ENCODE measurements at places on chromosomes 12 and 14.

DNA sequence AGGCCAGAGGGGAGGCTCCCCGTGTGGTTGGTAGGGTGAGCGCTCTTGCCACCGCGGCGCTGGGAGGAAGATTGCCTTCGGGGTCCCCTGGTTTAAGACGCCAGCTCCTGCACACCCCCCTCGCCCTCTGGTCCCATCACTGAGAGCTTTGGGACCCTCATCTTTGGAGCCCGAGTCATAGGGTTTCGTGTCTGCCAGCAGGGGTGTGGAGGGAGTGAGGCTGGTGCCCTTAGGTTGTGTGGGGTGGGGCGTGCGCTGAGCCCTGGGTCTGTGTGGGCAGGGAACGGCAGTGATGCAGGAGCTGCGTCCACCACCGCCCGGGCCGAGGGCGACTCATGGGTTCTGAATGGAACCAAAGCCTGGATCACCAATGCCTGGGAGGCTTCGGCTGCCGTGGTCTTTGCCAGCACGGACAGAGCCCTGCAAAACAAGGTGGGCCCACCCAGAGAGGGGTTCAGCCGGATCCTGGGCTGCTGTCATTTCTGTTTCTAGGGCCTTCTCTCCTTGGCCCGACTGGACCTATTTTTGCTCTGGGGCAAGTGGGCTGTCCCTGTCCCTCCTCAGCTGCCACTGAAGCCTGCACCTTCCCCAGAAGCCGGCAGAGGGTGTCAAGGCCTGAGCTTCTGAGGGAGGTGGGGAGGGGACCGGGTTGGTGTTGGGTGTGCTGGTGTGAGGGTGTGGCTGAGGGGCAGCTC lies 12.1 kb downstream of the ACADS start:
- no peak for DNase-seq

GRCh38 chr12:117498256-117498655 lies 136.8 kb upstream of the NOS1 start:
- DNase-seq, result no peak

DNA sequence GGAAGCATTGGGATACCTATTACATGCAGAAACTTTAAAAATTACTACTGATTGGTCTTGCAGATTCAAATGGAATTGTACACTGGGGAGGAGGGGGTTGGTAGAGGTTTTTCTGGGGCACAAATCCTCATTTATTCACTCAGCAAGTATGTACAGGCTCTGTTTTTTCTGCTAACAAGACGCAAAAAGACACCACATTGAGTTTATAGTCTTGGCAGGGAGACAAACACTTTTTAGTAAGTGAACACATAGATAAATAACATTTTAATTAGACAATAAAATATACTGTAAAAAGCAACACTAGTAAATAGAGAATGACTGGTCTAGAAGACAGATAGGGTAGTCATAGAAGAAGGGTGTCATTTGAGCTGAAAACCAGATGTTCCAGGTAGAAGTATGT lies 23.8 kb downstream of the GLIPR1L2 start:
- DNase-seq, result no peak

GRCh38 chr14:49105512-49105911 lies 480.7 kb downstream of the RPS29 start:
- no peak for DNase-seq

DNA sequence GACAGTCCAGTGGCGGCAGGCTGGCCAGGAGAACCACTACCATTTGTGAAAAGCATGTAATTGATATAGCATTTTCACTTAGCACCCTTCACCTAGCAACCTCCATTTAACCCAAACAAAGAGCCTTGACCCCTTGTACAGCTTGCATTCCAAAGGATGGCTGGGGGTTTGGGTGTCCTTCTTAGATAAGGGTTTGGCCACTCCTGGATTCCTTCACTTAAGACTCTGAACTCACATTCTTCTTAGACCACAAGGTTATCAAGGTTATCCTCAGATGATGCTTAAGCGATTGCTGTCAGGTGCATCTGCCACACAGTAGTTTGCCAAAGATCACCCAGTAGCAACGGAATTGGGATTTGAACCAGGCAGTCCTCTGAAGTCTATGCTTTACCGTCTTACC lies 102.8 kb downstream of the ZNF664 start:
- no peak for DNase-seq

- DNase-seq, result no peak
Observed at GRCh38 chr14:76713121-76713520, 48.1 kb upstream of the VASH1 start.

DNA sequence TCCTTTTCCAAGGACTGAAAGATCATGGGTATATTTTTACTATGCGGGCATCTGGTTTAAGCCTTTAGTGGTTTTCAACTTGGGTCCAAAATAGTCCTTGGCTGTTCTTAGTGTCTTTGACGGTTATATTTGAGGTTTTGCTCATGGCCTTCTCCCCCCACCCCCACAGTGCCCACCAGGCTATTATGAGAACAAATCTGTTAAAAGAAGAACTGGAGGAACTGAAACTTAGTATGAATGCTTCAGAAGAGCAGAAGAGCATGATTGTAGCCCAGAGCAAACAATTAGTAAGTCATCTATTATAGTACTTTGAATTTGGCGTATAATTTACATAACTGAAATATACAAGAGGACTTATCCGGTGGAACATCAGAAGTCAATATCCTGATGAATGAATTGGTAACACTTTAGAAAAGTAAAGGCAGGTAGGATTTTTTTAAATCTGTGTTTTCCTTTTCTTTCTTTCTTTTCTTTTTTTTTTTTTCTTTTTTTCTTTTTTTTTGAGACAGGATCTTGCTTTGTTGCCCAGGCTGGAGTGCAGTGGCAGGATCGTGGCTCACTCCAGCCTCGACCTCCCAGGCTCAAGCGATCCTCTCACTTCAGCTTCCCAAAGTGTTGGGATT lies 71.8 kb upstream of the BCAT1 start:
- DNase-seq, result no peak

DNA sequence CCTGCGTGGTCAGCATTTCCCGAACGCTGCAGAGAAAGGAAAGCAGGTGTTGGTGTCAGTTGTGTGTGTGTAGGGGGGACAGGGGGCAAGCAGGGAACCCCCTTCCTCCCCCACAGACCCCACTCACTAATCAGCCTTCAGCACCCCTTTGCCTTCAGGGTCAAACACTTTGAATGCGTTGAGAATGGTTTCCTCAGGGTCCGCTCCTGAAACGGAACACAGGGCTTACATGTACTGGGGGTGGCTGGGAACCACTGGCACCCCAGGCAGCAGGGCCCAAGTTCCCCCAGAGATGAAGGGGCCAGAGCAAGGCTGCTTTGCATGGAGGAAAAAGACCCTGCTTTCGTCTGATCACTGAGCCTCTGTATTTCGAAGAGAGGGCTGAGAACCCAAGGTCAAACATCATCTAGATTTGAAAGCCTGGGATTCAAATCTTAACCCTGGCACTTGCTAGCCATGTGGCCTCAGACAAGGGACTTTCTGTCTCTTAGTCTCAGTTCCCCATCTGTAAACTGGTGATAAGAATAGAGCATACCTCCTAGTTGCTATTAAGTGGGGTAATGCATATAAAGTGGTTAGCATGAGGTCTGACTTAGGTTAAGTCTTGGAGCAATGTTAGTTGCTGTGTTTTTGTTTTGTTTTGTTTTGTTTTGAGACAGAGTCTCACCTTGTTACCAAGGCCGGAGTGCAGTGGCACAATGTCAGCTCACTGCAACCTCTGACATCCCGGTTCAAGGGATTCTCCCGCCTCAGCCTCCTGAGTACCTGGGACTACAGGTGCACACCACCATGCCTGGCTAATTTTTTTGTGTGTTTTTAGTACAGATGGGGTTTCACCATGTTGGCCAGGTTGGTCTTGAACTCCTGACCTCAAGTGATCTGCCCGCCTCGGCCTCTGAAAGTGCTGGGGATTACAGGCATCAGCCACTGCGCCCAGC lies 7.0 kb downstream of the MYL2 start:
- no peak for DNase-seq

GRCh38 chr12:22628228-22628627 lies 3.3 kb downstream of the ETNK1 start:
- no peak for DNase-seq
